Stimulated activated CD4-positive, alpha-beta T cell treated with anti-CD3 and anti-CD28 coated beads, Interleukin-1b, Interleukin-23, amount 100 ng/mL, for 1 hour (primary cell): ENCODE measurements at places on chromosomes 6 and 20.

- no peak for DNase-seq
These were observed 95.6 kb downstream of the TOX2 start for GRCh38 chr20:44010162-44010704.

- no peak for DNase-seq
These were observed 25.1 kb upstream of the TRIM26 start for GRCh38 chr6:30238178-30238795.

DNA sequence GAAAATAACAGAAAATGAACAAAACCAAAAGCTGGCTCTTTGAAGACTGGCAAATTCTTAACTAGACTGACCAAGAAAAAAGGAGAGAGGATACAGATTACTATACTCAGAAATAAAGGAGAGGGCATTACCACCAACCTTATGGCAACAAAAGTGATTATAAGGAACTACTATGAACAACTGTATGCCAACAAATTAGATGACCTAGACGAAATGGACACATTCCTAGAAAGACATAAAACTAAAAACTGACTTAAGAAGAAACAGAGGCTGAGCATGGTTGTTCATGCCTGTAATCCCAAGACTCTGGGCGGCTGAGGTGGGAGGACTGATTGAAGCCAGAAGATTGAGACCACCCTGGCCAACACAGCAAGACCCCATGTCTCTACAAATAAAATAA, 33.5 kb downstream of the TRPC4AP start:
- no peak for DNase-seq

- no peak for DNase-seq
These were observed 43.2 kb downstream of the LY86 start for GRCh38 chr6:6631534-6632276.

DNA sequence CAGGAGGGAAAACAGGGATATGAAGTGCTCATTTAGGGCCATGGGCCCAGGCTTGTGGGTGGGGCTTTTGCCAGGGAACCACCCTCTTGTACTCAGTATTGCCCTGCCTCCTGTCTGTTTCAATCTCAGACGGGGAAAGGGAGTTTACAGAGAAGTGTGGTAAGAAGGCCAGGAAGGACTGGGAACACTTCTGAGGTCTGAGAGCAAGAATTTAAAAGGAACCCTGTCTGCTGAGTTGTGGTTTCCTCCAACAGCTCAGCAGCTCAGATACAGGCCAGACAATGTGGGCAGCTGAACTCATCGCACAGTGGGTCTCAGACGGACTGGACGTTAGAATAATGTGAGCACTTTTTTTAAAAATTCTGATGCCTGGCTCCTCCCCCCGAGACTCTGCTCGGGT, 354.1 kb upstream of the ARID1B start:
- DNase-seq = no peak

DNA sequence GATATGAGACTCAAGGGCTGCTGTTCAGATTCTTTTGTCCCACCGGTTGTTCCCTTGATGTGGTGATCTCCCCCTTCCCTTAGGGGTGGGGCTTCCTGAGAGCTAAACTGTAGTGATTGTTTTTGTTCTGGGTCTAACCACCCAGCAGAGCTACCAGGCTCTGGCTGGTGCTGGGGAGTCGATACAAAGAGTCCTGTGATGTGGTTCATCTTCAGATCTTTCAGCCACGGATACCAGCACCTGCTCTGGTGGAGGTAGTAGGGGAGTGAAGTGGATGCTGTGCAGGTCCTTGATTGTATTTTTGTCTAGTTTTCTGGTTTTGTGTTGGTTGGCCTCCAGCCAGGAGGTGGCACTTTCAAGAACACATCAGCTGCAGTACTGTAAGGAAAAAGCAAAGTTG, 801.6 kb downstream of the EPHA7 start:
- no peak for DNase-seq

GRCh38 chr20:60258255-60258863, 300.1 kb downstream of the CDH26 start:
- DNase-seq = no peak
